Colonic mucosa (tissue), 4 donors: ENCODE measurements at places on chromosomes 2 and 18. TPM values are rescaled to one million over a fixed set of nuclear protein-coding genes. Genes with fewer than 3 reads are reported as not detected.

VPS54 gene
- total RNA-seq, result 16.2 TPM

ERFE gene
- 0.50 TPM for total RNA-seq

ALPP gene
- total RNA-seq, result 0.11 TPM

GRCh38 chr2:237556773-237557632 is 9.4 kb upstream of the PRLH start:
- no peak for DNase-seq

DNA sequence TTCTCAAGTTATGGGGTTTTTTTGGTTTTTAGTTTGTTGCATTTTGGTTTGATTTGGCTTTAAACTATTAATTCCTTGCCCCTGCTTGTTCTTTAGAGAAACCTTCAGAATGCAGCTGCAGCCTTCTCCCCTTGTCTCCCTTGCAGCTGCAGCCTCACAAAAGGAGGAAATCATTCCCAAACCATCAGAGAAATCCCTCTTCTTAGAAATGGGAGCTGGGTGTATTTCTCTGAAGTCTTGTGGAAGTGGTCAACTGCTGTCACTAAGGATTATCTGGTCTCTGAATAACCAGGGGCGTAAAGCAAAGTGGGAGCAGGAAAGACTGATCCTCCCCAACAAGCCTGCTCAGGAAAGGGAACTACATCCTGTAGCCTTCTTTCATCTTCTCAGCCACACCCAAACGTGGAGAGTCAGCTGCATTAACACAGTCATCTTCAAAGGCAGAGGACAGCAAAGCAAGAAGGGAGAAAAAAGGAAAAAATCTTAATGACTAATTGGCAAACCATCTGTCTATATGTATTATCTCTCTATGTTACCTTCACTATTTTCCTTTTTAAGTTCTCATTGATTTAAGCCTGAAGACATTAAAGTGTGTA is 1834.1 kb upstream of the PIK3C3 start:
- no peak for DNase-seq

- peak; percentile 73 for DNase-seq
Measured at GRCh38 chr2:174486563-174487107, at the start of gene GPR155. TSS of gene GPR155 (minus strand) at chr2:174487029. CDS start at chr2:174481956, 5,073 bp downstream.

- DNase-seq, result no peak
Measured at GRCh38 chr18:47746615-47747014, 183.8 kb downstream of the SMAD2 start.

- no peak for DNase-seq
Measured at GRCh38 chr2:183222751-183223150, 98.5 kb downstream of the NUP35 start.

DNA sequence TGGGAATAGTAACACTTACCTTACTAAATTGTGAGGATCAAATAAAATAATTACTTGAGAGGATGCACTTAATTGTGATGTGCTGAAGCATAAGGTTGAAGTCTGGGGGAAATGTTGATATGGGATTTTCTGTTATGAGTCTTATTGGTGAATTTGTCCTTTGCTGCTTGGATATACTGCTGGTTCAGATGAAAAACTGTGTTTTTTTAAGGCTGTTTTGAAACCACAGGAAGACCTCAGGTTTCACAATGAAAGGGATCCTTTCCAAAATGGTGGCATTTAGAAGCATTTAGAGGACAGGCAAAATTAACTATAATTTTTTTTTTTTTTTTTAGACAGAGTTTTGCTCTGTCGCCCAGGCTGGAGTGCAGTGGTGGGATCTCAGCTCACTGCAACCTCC is 34.9 kb downstream of the SPATS2L start:
- DNase-seq, result no peak

- no peak for DNase-seq
Measured at GRCh38 chr2:3037196-3038194, 340.1 kb downstream of the EIPR1 start.

- no peak for DNase-seq
Measured at GRCh38 chr2:112541315-112542122, 746 bp upstream of the POLR1B start.

DNA sequence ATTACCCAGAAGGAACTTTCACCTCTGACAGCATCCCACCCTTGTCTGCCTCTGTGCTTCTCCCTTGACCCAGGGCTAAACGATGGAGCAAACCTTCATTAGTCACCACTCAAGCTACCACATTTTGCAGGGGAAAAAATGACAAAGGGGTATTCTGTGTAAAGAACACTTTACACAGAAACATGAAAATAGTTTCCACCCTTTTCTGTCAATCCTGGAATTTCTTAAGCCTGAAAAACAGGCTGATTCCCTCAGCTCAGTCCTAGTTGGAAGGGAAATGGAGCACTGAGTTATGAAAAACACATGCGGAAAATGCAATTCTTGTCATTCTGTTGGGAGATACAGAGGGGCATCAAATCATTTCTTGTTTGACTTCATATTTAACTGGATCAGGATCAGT is 175.0 kb upstream of the HNRNPA3 start:
- DNase-seq, result no peak

GRCh38 chr2:241635756-241636155 is 1.2 kb downstream of the THAP4 start:
- no peak for DNase-seq

- DNase-seq, result peak; percentile 66
Measured at GRCh38 chr2:102103992-102104871, 38.3 kb upstream of the IL1R1 start.

GRCh38 chr2:197931661-197932312 is 127.4 kb downstream of the PLCL1 start:
- no peak for DNase-seq

DNA sequence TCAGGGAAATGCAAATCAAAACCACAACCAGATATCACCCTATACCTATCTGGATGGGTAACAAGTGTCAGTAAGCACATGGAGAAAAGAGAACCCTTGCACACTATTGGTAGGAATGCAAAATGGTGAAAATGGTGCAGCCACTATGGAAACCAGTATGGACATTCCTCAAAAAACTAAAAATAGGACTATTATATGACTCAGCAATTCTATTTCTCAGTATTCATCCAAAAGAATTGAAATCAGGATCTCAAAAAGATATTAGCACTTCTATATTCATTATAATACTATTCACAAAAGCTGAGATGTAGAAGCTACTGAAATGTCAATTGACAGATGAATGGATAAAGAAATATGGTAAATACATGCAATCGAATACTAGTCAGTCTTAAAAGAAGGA is 491.1 kb upstream of the MYT1L start:
- DNase-seq, result no peak

- DNase-seq, result no peak
Measured at GRCh38 chr2:110099038-110099425, 16.6 kb downstream of the MALL start.

DNA sequence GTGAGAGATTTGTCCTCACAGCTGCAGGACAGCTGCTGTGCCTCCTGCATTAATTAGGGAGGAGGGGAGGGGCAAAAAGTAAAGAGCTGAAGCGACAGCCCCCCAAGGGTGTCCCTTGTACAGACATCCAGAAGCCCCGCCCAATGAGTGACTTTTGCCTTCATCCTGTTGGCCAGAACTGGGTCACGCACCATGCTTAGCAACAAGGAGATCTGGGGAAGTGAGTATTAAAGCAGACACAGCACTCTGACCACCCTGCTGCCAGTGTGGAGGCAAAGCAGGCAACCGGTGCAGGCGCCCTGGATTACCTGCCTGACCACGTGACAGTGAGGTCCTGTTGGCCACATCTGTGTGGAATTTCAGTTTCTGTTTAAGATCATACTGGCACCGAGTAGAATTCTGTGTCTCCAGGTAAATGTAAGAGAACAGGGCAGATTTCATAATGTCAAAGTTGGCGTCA is 21.5 kb upstream of the BIN1 start:
- peak; percentile 68 for DNase-seq

- no peak for DNase-seq
Measured at GRCh38 chr2:30639836-30640235, 167.4 kb downstream of the CAPN13 start.

GRCh38 chr18:25726298-25726697 is 364.1 kb downstream of the SS18 start:
- no peak for DNase-seq

GRCh38 chr18:63980027-63980426 is 10.1 kb downstream of the SERPINB8 start:
- DNase-seq, result no peak

DNA sequence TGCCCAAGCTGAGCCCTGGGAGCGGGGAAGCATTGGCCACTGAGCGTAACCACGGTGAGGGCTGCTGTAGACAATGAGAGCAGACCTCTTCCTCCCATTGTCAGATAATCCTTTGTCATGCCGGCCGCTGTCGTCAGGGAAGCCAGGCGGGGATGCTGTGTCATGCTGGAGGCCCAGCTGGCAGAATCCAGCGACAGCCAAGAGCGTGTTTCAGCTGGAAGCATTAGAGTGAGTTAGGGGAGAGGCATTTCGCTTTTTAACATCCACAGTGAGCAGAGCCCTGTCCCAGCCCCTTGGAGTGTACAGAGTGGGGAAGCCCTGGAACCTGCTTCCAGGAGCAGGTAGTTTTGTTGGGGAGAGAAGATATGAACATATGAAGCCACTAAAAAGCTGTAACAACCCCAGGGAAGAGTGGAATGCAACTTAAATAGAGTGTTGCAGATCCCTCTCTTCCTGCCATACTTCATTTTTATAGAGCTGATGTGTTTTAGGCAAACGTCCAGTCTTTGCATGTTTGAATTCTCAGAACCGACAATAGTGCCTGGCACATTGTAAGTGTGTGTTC is 7.0 kb downstream of the CTIF start:
- no peak for DNase-seq
